Activated CD4-positive, alpha-beta T cell treated with anti-CD3 and anti-CD28 coated beads, Interleukin-2, amount 50 U/mL, for 48 hours (primary cell): ENCODE measurements at places on chromosomes 16 and 17.

DNA sequence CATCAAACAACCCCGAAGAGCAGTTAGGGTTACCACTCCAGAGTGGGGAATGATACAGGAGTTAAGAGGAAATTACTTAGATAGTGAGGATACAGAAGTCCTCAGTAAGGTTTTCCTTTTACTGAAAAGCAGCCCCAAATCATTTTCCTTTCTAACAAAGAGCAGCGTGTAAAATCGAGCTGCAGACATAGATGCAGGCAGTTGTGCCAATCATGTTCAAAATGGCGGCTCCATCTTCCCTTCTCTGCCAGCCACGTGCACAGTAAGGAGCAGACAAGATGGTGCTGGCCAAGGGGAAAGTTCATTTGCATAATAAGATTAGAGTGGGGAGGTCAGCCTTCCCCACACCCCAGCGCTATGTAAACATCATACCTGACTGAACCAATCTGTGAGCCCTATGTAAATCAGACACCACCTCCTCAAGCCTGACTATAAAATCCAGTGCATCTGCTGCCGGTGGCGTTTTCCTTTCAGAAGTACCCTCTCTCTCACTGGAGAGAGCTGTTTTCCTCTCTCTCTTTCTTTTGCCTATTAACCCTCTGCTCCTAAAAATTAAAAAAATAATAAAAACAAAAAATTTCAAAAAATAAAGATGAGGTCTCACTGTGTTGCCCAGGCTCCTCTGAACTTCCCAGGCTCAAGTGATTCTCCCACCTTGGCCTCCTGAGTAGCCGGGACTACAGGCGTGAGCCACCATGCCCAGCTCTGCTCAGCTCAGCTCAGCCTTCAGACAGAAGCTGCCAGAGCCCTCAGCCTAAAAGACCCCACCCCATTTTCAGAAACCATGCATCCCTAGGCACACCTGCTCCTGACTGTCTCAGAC lies 2.6 kb upstream of the SRL start:
- no peak for DNase-seq

GRCh38 chr17:72387969-72388368 lies 267.1 kb downstream of the SOX9 start:
- DNase-seq = no peak

DNA sequence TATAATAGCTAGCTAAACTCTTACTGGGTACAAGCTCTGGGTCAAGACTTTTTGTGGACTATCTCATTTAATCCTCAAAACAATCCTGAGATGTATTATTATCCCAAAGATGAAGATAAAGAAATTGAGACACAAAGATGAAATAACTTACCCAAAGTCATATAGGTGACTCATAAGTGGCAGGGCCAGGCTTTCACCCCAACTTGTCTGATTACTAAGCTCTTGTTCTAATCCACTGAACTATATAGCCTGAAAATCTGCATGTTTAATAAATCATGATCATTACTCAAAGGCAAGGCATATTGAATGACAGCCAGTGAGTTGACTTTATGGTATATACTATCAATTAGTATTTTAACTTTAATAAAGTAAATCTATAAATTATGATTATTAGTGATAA lies 77.4 kb downstream of the SKAP1 start:
- DNase-seq = no peak

GRCh38 chr17:83018658-83019193 lies 60.7 kb upstream of the METRNL start:
- no peak for DNase-seq

DNA sequence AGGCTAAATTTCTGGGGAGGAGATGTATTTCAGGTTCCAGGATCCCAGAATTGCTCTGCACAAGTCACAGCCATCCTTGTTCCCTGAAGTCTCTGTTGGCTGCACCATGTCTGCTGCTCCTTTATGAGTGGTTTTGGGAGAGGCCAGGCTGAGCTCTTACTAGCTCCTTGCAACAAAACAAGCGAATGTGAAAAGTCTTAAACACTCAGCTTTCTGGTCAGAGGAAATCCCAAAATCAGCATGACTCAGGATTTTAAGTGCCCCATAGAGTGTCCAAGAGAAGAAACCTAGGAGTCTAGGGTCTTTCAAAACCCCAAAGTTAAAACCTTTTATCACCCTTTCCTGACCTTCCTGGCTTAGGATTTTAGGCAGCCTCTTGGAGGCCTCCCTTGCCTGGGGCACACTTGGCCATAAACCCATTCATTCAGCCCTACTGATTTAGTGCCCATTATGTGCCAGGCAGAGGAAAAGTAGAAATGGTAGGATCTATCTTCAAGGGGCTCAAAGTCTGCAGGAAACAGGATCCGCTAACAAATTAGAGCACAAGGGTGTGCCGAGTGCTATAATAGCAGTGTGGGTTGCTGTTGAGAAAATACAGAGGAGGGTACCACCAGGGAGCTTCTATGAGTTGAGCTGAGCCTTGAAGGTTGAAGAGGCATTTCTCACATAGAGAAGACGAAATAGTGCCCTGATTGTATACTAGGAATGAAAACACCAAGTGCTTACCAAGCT lies 36.9 kb downstream of the SOST start:
- no peak for DNase-seq
